ENCODE measurements at places on chromosomes 2 and 18.

GRCh38 chr18:23683671-23684070 is 5.6 kb upstream of the LAMA3 start:
- DNase-seq: no peak

- no peak for DNase-seq
Measured at GRCh38 chr18:40006634-40007033, 1948.4 kb upstream of the PIK3C3 start.

- DNase-seq: no peak
Measured at GRCh38 chr18:54787121-54787520, 41.2 kb upstream of the RAB27B start.

DNA sequence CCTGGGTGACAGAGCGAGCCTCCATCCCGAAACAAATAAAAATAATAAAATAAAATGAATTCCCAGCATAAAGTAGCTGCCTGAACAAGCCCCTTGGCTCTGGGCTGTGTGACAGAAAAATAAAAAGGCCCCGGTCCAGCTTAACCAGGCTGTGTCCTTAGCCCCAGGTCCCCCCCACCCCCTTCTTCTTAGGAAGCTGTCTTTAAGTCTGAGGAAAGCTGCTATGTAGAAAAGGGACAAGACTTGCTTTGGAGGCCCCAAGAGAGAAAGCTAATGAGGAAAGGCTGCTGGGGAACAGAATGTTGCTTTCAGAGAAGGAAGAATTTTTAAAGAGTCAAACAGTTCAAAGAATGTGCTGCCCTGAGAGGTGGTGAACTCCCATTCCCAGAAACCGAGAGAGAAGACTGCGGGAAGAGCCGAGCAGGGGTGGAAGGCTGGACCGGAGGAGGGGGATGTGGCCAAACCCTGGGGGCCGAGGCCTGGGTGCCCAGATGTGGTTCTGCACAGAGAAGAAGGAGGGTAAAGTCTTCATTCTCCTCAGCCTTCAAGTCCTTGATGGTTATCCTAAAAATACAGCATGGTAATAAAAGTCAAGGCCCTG is 61.9 kb downstream of the CENPO start:
- DNase-seq: no peak

DNA sequence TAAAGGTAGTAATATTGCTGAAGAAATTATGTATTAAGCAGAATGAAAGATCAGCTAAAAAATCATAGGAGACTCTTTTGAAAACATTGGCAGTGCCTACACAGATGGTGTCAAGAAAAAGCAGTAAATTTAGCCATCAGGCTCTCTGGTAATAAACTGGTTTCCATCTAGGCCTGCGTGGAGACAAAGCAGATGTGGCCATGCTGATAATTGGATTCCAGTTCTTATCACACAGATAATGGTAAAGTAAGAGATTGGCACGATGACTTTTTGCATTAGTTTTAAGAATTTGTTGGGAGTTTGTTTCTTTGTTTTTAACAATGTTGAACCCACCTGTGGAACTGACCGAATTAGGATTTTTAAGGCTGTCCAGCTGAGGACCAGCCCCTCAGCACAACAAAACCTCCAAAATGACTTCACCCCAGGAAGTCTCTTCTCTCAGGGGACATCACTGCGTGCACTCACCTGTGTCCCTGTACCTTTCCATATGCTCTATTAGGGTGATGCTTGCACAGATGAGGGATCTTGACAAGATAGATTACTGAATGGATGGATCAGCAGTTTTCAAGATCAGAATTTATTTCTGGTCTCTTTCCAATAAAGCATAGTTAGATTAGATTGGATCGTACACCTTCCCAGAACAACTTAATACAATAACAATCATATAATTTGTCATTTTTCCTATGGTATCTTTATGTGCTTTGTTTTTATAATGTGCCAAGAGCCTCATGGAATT is 69.1 kb upstream of the DNAJC10 start:
- no peak for DNase-seq

- DNase-seq: no peak
Measured at GRCh38 chr2:181977661-181978350, 7.8 kb upstream of the PPP1R1C start.

DNA sequence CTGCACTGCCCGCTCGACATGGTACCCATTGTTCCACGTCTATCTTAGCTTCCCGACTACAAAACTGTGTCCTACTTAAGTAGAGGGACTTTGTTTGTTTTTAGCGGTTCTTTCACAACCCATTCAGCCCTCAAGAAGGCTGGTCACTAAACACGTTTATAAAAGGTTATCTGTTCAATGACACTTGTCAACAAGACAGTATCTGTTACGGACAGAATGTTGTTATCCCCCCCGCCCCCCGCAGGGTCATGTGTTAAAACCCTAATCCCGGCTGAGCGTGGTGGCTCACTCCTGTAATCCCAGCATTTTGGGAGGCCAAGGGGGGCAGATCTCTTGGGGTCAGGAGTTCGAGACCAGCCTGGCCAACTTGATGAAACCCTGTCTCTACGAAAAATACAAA is 40.4 kb upstream of the CREG2 start:
- no peak for DNase-seq

DNA sequence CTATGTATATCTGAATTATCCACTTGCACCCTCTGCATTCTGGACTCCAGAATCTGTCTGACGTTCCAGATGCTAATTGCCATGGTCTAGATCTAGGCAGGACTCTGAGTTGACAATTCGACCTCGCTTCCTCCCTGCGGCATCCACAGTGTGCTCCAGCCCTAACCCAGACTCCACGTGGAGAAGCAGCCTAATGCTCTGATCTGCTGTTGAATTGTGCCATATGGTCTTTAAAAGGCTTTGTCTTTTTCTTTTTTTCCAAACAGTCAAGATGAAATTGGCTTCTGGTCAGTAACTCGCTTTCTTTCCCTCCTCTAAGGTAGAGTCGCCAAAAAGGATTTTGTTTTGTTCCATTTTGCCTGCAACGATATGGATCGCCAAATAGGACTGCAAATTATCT is 752.6 kb upstream of the ID2 start:
- DNase-seq: no peak

DNA sequence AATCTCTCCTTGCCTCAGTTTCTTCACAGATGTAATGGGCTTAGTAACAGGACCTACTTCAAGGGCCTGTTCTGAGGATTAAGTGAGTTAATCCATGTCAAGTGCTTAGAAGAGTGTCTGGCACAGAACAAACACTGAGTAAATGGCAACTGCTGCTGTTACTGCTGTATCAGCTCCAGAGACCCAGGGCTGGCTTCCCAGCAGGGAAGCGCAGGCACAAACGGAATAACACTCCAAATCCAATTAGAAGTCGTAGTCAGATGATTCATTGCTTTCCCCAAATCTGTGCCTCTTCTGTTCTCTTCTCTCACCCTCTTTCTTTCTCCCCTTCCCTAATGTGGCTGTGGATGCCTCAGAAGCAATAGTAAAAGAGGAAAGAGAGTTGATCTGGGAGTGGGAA is 101.1 kb upstream of the FZD7 start:
- DNase-seq: no peak

DNA sequence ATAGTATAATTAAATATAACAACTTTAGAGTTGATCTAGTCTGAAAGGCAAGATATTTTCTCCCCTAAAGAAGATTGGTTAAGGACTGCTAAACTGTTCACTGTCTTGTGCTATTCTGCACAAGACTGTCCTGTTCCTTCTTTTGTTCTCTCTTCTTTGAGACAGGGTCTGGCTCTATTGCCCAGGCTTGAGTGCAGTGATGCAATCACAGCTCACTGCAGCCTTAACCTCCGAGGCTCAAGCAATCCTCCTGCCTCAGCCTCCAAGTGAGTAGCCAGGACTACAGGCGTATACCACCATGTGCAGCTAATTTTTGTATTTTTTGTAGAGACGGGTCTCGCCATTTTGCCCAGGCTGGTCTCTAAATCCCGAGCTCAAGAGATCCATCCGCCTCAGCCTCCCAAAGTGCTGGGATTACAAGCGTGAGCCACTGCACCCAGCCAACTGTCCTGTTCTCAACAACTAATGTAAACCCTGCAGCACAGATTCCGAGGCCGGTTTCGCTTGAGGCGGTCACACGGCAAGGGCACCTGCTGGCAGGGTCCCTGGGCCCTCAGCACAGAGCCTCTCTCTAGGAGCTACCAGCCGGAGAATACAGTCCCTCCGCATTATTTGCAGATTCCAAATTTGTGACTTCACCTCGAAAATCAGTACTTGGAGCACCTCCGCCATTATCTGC is 16.4 kb downstream of the PXDN start:
- no peak for DNase-seq

GRCh38 chr2:167706800-167707199 is 540.6 kb downstream of the STK39 start:
- DNase-seq: no peak

DNA sequence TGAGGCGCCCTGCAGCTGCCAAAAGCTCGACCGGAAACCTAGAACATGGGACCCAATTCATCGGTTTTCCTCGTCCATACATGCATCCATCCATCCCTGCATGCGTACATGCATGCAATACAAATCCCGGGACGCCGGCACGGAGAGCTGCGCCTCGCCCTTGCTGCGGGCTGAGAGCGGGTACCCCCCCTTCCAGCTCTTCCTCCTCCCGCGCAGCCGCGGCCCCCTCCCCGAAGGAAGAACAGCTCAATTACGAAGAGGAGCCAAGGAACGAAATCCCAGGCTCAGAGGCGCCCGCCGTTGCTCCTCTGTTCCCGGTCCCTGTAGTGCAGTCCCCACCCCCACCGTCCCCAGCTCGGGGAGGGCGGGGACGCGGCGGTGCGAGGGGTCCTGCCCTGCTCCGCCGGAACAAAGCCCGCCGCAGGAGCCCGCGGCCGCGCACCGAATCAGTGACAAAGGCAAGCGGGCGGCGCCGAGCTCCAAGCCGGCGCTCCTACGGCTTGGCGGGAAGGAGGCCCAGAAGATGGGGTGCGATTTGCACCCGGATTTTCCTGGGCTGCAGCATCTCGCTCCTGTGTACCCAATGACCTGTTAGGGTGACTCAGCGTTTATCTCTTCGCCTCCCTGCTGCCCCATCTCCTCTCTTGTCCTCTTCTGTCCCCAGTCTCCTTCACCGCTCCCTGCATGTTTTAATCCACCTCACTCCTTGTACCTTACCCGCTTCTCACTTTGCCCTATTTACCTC is 8.9 kb upstream of the POU3F3 start:
- DNase-seq: no peak

DNA sequence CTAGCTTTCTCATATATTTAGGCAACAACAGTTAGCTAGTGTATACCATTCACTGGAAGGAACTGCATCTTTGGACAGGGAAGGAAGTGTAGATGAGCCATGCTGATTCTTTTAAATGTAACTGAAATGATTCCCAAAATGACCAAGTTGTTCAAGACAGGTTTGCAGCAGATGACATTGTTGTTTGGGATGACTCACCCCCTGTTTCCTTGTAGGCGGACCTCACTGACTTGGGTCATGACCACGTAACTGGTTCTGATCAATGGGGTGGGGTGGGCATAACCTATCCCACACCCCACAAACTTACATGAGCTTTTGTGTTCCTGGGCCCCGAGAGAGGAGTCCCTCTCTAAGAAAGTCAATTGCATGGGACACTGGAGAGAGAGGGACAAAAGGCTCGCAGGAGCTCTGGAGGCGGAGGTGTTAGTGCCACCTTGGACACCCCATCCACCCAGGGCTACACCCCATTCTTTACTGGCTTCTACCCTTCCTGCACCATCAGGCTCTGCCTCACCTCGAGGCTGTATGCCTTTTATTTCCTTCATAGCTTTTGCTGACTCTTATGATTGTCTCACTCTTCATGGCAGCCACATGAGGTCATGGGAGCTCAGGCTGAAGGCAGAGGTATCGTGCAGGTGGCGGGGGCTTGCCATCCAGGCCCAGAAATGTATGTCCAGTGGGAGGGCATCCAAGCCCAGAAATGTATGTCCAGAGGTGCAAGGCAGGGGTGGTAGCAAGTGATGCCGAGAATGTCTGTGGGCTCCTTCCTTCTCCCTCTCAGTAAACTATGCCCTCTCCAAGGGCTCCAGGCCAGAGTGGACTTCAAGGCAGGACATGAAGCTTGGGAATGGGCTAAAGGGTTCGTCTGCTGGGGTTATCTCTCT is 108.0 kb downstream of the TWIST2 start:
- no peak for DNase-seq

DNA sequence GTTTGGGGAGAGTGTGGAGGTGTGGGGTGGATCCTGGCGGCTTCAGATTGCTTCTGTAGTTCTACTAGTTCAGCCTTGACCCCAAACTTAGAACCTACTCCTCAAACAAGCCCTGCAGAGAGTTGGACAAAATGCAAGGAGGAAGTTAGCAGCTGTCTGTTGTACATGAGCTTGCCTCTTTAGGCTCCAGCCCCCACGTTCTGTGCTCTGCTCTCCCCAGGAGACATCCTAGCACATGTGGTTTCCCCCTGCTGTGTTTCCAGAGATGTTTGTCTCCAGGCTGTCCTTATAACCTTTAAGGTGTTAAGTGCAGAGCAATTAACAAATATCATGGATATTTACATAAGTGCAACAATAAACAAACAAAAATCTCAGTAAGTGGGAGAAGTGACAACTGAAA is 111.1 kb downstream of the ACOXL start:
- DNase-seq: no peak

DNA sequence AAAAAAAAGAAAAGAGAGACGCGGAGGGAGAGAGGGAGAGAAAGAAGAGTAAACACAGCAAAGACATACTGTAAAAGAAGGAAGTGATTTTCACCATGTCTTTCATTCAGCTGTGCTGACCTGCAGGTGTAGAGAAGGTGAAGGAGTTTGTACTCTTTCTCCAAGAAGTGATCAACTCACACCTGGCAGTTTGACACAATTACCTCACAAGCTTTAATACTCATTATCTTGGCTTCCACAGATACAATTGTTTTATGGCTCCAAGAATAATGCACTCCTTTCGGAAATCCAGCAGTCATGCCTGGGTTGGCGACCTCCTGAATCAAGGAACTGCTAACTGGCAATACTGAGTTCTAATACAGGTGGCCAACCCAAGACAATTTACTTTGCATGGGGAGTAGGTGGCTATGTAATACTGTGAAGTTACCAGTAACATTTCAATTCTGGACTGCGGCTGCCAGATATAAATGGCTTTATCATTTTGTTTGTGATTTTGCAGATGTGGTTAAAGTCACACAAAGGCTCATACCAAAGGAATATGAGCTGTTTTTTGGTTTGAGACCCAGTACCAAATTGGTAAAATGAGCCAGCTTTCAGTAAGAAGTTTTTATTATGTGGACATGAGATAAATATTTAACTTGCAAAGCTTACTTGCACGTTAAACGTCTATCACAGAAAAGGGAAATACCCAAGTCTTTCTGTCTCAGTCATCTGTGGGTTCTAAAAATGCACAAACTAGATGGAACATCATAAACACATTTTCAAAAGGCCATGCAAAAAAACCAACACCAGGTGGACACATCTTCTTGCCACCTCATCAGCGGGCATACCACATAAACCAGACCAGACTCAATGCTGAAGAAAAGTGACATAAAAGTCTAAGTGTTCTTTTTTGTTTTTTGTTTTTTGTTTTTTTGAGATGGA is 69.3 kb downstream of the NCKAP5 start:
- no peak for DNase-seq

Measured in GOT3 (cell line).